ENCODE measurements at places on chromosomes 11 and 22. TPM values are rescaled to one million over a fixed set of nuclear protein-coding genes. Genes with fewer than 3 reads are reported as not detected.
A peak's percentile ranks its signal among the peaks of the same experiment; 100 is the strongest.

GRCh38 chr11:70464509-70465361 is 66.4 kb downstream of the CTTN start:
- DNase-seq = no peak

DNA sequence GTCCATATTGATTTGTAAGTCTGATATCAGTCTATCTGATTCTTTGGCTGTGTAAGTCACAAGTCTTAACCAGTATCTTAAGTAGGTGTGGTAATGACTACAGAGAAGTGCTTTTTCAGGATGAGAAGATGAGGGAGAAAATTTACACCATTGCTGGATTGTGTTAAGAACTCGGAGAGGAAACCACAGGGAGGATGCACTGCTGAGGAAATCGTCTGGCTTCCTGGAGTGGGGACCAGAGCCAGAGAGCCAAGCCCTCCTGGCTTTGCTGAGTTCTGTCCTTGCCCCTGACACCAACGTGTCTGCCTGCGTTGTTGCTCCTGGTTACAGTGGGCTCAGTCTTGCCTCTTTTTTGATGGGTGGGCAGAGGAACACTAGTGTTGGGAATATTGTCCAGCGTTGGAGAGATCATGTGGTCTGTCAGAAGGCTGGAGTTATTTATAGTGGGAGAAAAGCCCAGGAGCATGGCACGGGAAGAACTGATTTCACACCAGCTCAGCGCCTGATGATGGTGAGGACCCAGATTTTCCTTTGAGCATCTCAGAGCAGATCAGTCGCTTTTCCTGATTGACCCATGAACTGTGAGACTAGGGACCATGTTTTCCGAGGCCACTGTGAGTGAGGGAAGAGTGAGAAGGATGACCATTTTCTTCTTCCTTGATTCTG is 29.6 kb downstream of the MARK2 start:
- DNase-seq = no peak

GRCh38 chr11:86632499-86633269 is 39.7 kb downstream of the ME3 start:
- no peak for DNase-seq

- DNase-seq = no peak
These were observed 104.4 kb upstream of the PARVA start for GRCh38 chr11:12272821-12273617.

GRCh38 chr11:68942095-68942620 is 38.5 kb downstream of the IGHMBP2 start:
- peak; percentile 16 for DNase-seq

GRCh38 chr22:36180038-36180880 is 19.7 kb upstream of the APOL3 start:
- peak; percentile 90 for DNase-seq

The GAS2L1 gene
- 20.1 TPM for total RNA-seq

DNA sequence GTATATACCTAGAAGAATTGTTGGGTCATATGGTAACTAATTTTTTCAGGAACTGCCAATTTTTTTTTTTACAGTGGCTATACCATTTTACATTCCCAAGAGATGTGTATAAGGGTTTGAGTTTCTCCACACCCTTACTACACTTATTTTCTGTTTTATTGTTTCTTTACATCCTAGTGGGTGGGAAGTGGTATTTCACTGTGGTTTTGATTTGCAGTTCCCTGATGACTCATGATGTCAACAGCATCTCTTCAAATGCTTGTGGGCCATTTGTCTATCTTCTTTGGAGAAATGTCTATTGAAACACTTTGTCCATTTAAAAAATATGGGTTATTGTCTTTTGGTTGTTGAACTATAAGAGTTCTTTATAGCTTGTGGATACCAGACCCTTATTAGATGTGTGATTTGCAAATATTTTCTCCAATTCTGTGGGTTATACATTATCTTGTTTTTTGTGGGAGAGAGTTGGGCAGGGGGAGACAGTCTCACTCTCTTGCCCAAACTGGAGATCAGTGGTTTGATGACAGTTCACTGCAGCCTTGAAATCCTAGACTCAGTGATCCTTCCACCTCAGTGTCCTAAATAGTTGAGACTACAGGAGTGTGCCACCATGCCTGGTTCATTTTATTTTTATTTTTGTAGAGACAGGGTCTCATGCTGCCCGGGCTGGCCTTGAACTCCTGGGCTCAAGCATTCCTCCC is 30.3 kb upstream of the PISD start:
- no peak for DNase-seq

The C11orf68 gene
- total RNA-seq = 31.8 TPM

All from left cardiac atrium (tissue), 4 donors.